ENCODE measurements at places on chromosomes 2 and 18. TPM values are rescaled to one million over a fixed set of nuclear protein-coding genes. Genes with fewer than 3 reads are reported as not detected.

Gene FRZB
- total RNA-seq: not detected

Gene SRD5A2
- total RNA-seq: not detected

- no peak for DNase-seq
These were observed 116.7 kb upstream of the CHST9 start for GRCh38 chr18:27301615-27302378.

DNA sequence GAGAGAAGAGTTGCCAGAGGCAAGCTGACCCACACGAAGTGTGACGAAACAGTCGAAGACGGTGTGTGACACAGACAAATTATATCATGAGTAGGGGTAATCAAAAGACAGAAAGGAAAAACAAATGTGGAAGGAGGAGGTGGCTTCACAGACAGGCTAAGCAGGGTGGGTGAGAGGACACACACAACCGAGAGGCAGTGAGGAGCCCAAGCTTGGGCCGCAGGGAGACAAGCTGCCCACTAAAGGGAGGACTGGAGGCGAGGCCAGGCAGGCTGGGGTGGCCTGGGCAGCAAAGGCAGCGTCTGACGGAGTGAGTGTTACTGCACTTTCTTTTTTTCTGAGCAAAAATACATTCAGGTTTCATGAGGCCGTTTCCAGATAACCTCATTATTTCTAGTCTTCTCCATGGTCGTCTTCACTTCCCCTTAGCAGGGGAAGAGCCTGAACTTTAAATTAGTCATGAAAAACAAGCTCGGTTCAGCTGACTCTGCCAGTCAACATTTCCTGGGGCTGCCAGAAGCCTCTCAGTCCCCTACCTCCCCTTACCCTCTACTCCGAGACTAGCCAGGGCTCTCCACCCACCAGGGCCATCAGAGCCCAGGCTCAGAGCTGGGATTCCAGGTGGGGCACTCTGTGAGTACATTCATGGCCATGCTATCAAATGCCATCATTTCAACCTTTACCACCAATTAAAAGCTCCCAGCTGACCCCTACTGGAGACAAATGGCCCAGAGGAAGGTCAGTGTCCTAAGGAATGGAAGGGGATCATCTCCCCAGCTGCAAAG lies 13.8 kb upstream of the ZFP36L2 start:
- no peak for DNase-seq

DNA sequence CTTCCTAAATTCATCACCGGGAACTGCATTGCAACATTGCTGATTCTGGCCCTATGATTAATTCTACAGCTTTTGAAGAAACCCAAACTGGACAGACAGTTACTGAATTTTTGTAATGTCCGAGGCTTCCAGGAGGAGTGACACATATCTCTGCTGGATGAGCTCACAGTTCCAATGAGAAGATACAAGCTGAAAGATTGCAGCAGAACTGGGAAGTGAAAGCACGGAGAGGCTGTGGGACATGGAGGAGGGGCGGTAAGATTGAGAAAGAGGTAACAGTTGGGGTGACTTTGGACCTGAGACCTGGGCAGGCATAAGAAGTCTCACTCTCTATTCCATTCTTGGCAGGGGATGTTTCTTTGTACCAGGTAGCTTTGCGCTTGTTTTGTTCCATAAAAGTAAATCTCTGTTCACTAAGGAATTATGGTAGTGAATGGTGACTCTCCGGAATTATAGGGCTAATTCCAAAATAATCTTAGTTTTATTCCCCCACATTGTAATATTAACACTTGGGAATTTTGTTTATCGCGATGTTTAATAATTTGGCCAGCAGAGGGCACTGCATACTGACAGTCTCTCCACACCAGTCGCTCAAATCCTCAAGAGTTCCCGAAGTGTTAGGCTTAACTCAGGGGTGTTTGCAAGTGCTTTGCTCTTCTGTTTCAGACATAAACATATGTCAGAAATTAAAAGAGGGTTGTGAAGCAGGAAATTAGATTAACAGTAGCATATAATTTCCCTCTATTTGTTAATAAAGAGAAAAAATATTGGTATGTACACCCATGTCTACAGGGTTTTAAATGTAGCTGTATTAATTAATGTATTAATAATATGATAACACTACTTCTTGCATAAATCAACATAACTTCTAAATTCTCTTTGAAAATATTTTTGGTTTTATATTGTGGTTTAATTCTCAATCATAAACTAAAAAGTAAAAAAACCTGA lies 201.4 kb downstream of the SOCS6 start:
- no peak for DNase-seq
